ENCODE measurements at places on chromosomes 7 and 10.

- no peak for DNase-seq
These were observed 5.0 kb downstream of the NIPSNAP2 start for GRCh38 chr7:55969391-55969790.

DNA sequence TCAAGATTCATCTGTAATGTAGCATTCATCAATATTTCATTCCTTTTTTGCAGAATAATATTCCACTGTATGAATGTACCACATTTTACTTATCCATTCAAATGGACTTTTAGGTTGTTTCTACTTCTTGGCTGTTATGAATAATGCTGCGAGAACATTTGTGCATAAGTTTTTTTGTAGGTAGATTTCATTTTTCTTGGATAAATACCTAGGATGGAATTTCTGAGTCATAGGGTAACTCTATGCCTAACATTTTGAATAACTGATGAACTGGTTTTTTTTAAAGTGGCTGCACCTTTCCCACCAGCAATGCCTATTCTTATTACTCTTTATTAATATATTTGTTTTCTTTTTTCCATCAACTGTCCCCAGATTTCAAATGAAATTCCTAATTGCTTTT, 9.1 kb upstream of the XPNPEP1 start:
- DNase-seq, result no peak

DNA sequence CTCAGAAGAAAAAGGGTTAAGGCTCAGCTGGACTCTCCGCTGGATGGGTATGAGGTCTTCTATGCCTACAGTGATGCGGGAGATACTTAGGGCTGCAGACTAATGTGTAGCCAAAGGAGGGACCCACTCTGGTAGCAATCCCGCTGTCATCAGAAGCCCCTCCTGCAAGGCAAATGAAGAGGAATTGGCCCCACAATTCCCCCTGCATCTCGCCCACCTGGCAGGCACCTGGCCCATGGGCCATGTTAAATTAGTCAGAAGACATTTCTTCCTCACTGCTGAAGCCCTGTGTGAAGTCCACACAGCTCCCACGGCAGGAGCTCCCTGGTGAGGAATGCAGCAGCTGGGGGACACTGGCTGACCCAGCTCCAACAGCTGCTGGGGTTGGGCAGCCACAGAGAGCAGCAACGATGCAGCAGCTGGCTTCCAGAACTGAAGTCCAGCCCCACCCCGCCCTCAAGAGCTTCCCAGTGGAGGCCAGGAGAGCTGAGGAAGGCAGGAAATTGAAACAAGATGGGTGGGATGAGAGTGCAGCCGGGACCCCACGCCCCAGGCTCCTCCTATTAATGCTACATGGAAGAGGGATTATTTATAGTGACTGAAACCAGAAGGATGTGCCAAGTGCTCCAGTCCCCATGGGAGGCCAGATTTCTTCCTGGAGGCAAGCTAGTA, 5.5 kb downstream of the VSTM4 start:
- no peak for DNase-seq

GRCh38 chr10:25078658-25079431, 62.4 kb downstream of the THNSL1 start:
- no peak for DNase-seq

- no peak for DNase-seq
These were observed 45.0 kb upstream of the DPYSL4 start for GRCh38 chr10:132141526-132142395.

GRCh38 chr10:71622154-71622526, 97.4 kb downstream of the C10orf105 start:
- DNase-seq, result no peak

DNA sequence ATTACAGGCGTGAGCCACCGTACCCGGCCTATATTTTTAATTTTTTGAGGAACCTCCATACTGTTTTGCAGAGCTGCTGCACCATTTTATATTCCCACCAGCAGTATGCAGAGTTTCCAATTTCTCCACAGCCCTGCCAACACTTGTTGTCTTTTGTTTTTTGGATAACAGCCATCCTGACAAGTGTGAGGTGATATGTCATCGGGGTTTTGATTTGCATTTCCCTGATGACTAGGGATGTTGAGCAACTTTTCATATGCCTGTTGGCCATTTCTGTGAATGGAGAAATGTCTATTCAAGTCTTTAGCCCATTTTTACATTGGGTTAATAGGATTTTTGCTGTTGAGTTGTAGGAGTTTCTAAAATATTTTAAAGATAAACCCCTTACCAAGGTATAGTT, 22.2 kb downstream of the ENTPD7 start:
- DNase-seq, result no peak

All from stimulated activated CD4-positive, alpha-beta T cell treated with anti-CD3 and anti-CD28 coated beads, Interleukin-15, amount 100 ng/mL, for 1 hour (primary cell).